ENCODE measurements at places on chromosomes 3 and 15.

DNA sequence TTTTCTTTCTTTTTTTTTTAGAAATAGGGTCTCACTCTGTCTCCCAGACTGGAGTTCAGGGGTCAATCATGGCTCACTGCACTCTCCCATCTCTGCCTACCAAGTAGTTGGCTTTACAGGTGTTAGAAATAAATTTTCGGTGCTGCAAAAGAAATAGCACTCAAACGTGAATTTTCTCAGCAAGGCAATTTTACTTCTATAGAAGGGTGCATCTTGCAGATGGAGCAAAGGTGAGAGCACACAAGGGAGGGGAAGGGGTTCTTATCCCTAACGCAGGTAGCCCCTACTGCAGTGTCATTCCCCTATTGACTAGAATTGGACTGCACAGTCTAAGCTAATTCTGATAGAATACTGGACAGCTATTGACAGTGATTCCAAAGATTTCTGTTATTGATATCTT, 6.8 kb upstream of the FBLN2 start:
- DNase-seq = no peak

DNA sequence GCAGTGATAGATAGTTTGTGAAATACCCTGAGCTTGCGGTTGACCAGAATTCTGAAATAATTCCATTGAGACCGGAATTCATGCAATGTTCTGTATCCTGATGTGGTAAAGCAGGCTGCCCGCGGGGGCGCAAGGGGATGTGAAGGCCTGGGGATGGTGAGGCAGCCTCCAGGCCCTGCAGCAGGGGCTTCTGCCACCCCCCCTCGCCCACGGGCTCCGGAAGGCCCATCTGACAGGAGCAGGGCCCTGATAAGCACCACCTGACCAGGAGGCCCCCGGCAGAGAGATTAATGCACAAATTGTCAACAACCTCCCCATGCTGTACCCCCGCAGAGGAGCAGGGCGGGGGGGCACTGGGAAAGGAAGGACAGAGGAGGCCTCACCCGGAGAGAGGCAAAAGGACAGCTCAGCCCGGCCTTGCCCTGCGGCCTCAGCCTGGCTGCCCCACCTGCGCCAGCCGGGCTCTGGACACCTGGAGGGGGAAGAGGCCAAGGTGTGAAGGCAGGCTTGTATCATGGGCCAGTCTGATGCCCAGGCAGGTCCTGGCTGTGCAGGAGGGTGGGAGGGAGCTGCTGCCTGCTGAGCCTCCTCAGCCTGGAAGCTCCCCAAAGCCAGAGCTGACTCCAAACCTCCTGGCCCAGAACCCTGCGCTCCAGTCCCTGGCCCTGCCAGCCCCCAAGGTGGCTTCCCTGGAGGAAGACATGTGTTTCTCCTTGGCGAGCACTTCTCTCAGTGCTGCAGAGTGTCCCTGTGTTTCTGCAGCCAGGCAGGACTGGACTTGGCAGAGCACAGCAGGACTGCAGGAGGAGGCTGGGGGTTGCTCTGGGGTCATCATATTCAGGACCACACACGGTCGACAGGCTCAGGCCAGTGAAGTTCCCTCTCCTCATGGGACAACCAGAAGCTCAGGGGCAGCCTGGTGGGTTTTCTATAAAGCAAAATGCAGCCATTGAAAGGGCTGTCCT, 46.5 kb downstream of the RPN1 start:
- no peak for DNase-seq

DNA sequence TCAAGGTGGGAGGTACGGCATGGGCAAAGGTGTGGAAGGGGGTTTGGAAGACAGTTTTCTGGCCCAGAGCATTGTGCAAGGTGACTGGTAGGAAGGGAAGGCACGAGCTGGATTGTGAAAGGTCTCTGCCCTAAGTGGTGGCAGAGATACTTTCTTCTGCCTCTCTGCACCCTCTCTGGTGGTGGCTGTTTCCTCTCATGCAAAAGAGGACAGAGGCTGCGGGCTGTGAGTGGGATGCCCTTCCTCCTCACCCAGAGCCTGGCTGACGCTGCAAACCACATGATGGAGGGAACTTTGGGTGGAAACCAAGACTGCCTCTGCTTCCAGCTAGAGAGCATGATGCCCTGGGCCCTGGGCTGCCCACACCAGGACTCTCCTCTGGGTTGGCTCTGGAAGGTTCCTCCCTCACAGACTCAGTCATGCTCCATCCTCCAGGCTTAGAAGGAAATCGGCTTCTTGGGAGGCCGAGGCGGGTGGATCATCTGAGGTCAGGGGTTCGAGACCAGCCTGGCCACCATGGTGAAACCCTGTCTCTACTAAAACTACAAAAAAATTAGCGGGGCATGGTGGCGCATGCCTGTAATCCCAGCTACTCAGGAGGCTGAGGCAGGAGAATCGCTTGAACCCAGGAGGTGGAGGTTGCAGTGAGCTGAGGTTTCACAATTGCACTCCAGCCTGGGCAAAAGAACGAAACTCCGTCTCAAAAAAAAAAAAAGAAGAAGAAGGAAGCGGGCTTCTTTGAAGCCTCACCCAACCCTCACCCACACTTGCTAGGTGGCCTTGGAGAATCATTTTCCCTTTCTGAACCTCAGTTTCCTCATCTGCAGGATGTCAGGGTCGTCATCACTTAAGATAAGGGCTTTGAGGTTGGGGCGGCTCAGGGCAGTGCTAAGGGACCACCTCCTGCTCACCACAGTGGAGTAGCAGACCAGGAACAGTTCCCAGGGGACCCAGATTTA, 8.3 kb downstream of the PSTPIP1 start:
- no peak for DNase-seq

DNA sequence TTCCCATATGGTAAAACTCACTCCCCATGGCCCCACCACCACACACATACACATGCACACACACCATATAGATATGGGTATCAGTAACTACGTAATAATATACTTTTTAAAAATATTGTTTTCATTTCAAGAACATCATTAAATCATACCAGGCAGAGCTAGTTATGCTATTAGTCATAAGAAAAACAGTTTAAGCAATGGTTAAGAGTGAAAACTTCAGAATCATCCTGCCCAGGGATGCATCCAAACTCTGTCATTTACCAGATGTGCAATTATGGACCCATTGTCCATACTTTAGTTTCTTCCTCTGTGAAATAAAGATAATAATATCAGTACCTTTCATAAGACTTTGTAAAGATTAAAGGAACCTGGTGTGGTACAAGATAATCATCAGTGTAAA, 608.3 kb downstream of the RBMS3 start:
- no peak for DNase-seq

GRCh38 chr15:38535491-38536200, 29.0 kb downstream of the RASGRP1 start:
- no peak for DNase-seq

- DNase-seq = no peak
These were observed 570.6 kb upstream of the ROBO1 start for GRCh38 chr3:80338366-80338765.

DNA sequence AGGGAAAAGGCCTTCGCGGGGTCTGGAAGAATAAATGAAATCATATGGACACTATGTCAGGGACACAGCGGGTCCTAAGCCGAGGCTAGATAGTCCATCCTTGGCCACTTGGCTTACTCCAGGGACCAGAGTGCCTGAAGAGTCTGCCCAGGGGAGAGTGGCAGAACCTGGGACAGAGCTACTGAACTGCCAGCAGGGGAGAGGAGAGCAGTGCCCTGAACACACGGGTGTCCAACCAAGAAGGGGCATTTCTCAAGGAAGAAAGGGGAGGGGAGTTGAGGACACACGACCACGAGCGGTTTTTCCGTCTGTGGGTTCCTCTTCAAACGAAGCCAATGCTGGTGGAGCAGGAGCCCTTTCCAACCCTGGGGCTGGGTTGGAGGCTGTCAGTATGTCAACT, 1.0 kb downstream of the ACAN start:
- DNase-seq = no peak

DNA sequence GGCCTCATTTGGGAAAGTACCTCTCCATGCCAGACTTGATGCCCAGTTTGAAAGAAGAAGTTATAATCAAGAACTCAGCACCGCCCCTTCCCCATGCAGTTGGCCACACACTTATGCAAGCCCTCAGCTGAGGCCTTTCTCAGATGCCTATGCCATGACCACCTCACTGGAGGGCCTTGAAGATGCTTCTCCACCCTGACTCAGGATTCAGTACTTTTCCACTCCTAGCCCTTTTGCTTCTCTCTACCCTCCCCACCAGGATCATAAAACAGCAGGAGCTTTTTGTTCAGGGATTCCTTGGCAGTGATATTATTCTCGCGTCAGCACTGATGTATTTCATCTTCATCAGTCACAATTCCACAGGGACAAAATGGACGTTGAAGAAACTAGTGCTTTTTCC, 313.5 kb downstream of the PYDC2 start:
- DNase-seq = no peak

GRCh38 chr3:47193871-47194859, 30.3 kb upstream of the SETD2 start:
- DNase-seq = no peak

- DNase-seq = no peak
These were observed 11.6 kb downstream of the TAMM41 start for GRCh38 chr3:11835028-11835639.

DNA sequence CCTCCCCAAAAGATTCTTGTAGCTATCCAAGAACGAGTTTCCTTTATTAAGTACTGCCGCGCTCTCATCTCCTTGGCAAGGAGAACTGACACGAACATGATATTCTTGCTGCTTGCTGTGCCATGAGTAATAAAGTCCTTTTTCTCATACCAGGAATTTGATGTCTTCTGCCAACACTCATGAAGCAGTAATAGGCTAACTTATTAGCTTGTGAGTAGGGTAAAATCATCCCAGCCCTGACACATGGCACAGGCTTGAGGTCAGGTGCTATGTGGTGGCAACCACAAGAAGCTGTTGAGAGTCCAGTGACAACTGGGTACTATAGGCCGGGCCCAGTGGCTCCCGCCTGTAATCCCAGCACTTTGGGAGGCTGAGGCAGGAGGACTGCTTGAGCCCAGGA, 22.7 kb upstream of the UBXN7 start:
- DNase-seq = no peak

DNA sequence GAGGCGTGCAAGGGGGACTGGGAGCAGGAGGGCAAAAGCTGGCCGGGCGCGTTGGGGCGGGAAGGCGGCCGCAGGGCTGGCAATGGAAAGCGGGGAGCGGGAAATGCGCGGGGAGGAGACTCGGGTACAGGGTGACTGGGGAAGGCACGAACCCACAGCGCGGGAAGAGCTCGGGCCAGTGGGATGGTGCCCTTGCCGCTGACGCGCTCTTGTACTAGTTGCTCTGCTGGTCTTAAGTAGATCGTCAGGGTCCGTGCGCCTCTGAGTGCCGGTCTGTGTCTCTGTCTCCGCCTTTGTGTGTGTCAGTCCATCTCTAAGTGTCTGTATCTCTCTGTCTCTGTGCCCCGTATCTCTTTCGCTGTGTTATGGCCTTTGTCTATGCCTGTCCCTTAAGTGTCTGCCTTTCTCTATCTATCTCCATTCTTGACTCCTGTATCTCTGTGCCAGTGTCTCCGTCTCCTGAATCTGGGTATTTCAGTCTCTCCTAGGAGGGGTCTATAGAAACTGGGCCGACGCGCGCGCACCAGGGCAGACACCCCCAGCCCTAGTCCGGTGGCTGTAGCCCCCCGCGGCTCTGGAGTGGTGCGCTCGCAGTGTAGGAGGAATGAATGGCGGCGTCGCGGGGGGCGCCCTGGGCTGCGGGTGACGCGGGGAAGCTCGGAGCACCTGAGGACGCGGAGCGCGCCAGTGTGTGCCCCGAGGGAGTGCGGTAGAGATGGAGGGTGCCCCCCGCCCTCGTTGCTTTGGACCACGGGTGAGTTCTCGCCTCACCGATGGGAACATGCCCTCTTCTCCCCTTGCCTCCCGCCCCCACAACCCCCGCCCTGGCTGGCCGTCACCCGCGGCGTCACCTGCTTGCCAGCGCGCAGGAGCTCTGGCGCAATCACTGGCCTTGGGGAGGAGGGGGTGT, 756 bp upstream of the CAMK2N2 start:
- DNase-seq = peak; percentile 53

GRCh38 chr15:97081666-97082226, 751.2 kb downstream of the NR2F2 start:
- DNase-seq = no peak
